ENCODE measurements at places on chromosomes 12 and 14.

DNA sequence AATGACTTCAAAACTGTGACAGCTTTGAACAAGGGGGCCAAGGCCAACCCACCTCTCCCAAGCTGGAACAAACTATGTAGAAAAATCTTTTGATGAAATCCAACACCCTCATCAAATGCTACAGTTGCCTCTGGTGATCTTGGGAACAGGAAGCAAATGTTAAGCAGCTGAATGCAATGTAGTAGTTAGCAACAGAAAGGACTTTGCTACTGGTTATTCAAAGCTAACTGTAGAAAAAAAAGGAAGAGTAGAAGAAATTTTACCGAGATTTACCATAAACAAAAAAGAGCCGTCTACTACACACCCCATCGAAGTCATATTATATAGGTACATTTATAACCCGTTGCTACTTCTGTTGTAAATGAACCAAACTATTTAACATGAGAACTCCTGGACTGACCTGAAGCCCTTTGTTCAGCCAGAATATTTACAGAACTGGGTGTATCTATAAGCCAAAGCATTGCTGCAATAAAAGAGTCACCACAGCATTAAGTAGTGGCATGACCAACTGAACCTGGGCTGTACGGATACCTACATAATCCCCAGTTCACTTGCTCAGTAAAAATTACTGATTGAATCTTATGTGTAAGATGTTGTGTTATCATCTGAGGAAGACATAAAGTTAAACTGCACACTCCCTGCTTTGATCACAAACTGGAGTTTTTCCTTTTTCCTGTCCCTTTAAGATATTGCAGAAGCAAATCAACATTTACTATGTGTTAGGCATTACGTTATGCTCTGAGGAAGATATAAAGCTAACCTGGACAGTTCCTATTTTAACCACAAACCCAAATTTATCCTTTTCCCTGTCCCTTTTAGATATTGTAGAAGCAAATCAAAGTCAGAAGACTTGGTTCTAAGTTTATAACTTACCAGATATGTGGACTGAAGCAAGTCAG lies 25.1 kb downstream of the SYNJ2BP start:
- H3K4me3 ChIP-seq, result no peak overlapping the region
- peaks cover 5% of the 10 kb centered on the region for H3K36me3 ChIP-seq
- H3K27me3 ChIP-seq, result no peaks in the 10 kb centered on the region
- H3K4me1 ChIP-seq, result no peaks in the 10 kb centered on the region
- no peak for DNase-seq

DNA sequence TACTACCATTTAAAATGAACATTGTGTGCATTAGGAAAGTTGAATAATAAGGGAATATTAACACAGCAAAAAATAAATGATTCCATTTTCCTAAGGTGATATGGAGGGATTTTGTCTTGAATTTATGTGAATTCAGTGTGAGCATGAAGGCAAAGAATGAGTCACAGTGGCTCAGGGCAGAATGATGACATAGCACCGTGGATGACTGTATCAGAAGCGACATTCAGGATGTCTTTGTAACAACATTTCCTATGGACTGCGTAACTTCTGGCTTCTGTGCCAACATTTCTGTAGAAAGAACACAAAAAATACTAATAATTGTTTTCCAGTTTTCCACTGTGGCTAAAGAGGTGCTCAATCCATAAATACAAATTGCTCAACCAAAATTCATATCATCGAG lies 54.6 kb downstream of the TTC8 start:
- DNase-seq, result no peak
- H3K27me3 ChIP-seq, result no peaks in the 10 kb centered on the region
- H3K4me3 ChIP-seq, result no peak overlapping the region
- no peaks in the 10 kb centered on the region for H3K4me1 ChIP-seq
- peaks cover 3% of the 10 kb centered on the region for H3K36me3 ChIP-seq
- H3K27ac ChIP-seq, result no peak overlapping the region

GRCh38 chr12:130031571-130032189 lies 127.9 kb upstream of the TMEM132D start:
- peaks cover 6% of the 10 kb centered on the region for H3K27me3 ChIP-seq
- no peaks in the 10 kb centered on the region for H3K36me3 ChIP-seq
- no peaks in the 10 kb centered on the region for H3K4me1 ChIP-seq
- peak; percentile 68 for DNase-seq
- no peak overlapping the region for H3K4me3 ChIP-seq
- no peak overlapping the region for H3K27ac ChIP-seq

GRCh38 chr14:39946807-39947206 lies 514.6 kb upstream of the FBXO33 start:
- no peaks in the 10 kb centered on the region for H3K4me1 ChIP-seq
- H3K4me3 ChIP-seq, result no peak overlapping the region
- H3K36me3 ChIP-seq, result no peaks in the 10 kb centered on the region
- H3K27ac ChIP-seq, result no peak overlapping the region
- H3K27me3 ChIP-seq, result no peaks in the 10 kb centered on the region
- no peak for DNase-seq

DNA sequence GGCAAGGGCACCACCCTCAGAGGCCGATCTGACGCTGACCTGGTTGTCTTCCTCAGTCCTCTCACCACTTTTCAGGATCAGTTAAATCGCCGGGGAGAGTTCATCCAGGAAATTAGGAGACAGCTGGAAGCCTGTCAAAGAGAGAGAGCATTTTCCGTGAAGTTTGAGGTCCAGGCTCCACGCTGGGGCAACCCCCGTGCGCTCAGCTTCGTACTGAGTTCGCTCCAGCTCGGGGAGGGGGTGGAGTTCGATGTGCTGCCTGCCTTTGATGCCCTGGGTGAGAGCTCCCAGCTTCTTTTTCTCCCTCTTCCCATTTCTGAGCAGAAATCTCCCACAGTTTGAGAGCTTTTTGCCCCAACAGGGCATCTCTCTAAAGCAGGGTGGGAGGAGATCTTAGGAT lies 1.8 kb downstream of the OAS1 start:
- H3K4me1 ChIP-seq, result peaks cover 49% of the 10 kb centered on the region
- H3K4me3 ChIP-seq, result peak overlapping the region; percentile 94
- H3K27ac ChIP-seq, result peak overlapping the region; percentile 88
- no peaks in the 10 kb centered on the region for H3K27me3 ChIP-seq
- peak; percentile 8 for DNase-seq

DNA sequence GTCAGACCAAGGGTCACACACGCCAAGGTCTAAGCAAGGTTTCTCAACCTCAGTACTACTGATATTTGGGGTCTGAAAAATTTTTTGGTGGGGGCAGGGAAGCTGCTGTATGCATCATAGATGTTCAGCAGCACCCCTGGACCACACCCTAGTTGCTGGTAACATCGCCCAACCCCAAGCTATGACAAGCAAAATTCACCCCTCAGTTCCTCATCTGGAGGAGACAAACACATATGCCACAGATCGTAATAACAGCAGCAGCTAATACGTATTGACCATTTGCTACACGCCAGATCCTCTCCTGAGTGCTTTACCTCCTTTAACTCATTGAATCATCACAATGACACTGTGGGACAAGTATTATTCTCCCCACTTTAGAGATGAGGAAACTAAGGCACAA lies 46.4 kb downstream of the ACTN1 start:
- H3K27me3 ChIP-seq, result no peaks in the 10 kb centered on the region
- DNase-seq, result no peak
- H3K4me1 ChIP-seq, result peaks cover 67% of the 10 kb centered on the region
- no peak overlapping the region for H3K4me3 ChIP-seq
- H3K27ac ChIP-seq, result no peak overlapping the region

DNA sequence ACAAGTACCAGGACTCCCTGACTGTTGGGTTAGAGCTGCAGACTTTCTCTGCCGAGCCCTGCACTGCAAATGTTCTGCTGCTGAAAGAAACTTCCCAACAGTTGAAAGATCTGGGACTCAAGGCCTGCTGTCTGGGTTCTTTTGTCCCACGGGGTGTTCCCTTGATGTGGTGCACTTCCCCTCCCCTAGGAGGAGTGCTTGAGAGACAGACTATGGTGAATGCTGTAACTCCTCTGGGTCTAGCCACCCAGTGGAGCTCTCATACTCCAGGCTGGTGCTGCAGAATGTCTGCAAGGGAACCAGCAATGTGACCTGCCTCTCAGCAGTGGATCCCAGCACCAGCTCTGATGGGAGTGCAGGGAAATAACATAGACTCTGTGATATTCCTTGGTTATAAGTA lies 129.2 kb upstream of the SLCO1B1 start:
- H3K27ac ChIP-seq, result no peak overlapping the region
- no peaks in the 10 kb centered on the region for H3K4me1 ChIP-seq
- no peak for DNase-seq
- no peaks in the 10 kb centered on the region for H3K36me3 ChIP-seq
- no peak overlapping the region for H3K4me3 ChIP-seq
- H3K27me3 ChIP-seq, result no peaks in the 10 kb centered on the region

DNA sequence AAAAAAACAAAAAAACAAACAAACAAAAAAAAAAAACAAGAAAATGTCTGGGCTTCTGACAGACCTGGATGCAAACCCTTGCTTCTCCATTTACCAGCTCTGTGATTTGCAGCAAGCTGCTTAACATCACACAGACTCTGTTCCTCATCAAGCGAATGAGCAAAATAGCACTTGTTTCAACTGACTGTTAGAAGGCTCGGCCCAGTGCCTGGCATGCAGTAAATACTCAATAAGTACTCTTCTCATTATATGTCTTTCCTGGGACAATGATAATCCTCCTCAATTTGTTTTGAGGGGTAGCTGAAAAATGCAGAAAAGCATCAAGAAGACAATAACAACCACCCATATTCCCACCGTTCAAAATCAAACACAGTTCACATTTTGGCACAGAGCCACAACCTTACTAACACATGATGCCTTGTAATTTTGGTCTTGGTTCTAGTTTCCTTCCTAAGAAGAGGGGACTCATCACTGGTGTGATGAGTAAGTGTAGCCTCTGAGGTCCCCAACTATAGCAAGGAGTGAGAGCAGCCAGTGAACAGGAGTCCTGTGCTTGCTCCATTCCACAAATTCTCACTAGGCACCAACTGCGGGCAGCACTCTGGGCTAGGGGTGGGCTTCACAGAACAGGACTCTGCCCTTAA lies 60.4 kb downstream of the TTC7B start:
- no peaks in the 10 kb centered on the region for H3K27me3 ChIP-seq
- peak; percentile 38 for DNase-seq
- H3K4me1 ChIP-seq, result peaks cover 37% of the 10 kb centered on the region
- H3K4me3 ChIP-seq, result peak overlapping the region; percentile 1
- H3K27ac ChIP-seq, result no peak overlapping the region

GRCh38 chr12:123726244-123726643 lies 14.1 kb downstream of the ATP6V0A2 start:
- H3K4me1 ChIP-seq, result peaks cover 75% of the 10 kb centered on the region
- H3K27me3 ChIP-seq, result no peaks in the 10 kb centered on the region
- peak overlapping the region; percentile 91 for H3K27ac ChIP-seq

DNA sequence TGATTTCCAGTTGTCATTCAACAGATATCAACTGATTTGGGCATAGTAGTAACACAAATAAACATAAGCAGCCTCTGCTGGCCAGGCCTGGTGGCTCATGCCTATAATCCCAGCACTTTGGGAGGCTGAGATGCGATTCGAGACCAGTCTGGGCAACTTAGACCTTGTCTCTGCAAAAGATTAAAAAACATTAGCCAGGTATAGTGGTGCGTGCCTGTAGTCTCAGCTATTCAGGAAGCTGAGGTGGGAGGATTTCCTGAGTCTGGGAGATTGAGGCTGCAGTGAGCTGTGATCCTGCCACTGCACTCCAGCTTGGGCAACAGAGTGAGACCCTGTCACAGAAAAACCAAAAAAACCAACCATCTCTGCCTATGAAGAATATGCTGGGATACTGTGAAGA lies 7.1 kb downstream of the METAP2 start:
- peaks cover 6% of the 10 kb centered on the region for H3K36me3 ChIP-seq
- no peaks in the 10 kb centered on the region for H3K27me3 ChIP-seq
- no peak overlapping the region for H3K4me3 ChIP-seq
- no peak for DNase-seq
- H3K27ac ChIP-seq, result peak overlapping the region; percentile 89

- no peaks in the 10 kb centered on the region for H3K27me3 ChIP-seq
- no peak overlapping the region for H3K4me3 ChIP-seq
- no peaks in the 10 kb centered on the region for H3K4me1 ChIP-seq
Observed at GRCh38 chr12:82325540-82326336, 32.4 kb downstream of the CCDC59 start.

DNA sequence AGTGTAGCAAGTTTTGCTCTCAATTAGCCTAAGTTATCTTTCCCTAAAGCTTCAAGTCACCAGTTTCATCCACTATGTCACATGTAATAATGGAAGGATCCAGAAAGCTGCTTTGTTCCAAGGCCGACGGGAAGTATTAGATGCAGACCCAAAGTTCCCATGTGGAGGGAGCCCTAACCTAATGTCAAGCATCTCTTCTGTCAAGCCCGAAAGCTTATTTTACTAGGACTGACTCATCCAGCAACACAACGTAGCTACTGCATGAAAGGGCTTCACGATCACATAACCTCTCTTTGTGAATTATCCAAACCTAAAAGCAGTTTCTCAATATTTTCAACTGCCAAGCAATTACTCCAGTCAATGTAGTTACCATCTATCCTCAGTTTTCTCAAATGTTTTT lies 133.4 kb downstream of the SLC6A15 start:
- no peaks in the 10 kb centered on the region for H3K4me1 ChIP-seq
- no peak for DNase-seq
- no peaks in the 10 kb centered on the region for H3K27me3 ChIP-seq
- H3K36me3 ChIP-seq, result no peaks in the 10 kb centered on the region
- no peak overlapping the region for H3K4me3 ChIP-seq

- H3K27ac ChIP-seq, result no peak overlapping the region
- H3K4me3 ChIP-seq, result no peak overlapping the region
- no peak for DNase-seq
- peaks cover 8% of the 10 kb centered on the region for H3K27me3 ChIP-seq
Observed at GRCh38 chr14:22623047-22623446, 21.1 kb downstream of the OR6J1 start.

DNA sequence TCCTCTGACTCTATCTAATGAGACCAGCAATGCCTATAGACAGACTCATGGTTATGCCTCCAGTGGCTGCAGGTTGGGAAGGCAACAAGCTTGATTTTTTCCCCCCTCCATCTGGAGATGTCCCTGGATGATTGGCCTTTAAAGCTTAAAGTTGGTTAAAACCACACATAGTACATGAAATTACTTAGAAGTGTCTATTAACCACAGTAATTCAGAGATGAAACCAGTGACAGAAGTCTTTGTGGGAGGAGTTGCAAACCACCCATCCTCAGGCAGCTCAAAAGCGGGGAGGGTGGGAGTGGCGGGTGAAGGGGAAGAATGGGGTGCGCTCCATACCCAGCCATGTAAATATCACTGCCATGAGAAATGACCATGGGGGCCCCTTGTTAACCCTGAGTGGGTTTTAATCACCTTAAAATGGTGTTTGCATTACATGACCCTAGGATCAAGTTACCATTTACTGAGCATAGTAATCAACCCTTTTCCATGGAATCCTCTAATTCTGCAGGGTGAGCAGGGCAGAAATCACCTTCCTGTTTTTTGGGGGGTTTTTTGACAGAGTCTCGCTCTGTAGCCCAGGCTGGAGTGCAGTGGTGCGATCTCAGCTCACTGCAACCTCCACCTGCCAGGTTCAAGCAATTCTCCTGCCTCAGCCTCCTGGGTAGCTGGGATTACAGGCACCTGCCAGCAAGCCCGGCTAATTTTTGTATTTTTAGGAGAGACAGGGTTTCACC lies 133.5 kb downstream of the FOXN3 start:
- peaks cover 12% of the 10 kb centered on the region for H3K36me3 ChIP-seq
- peak; percentile 35 for DNase-seq
- H3K4me1 ChIP-seq, result peaks cover 87% of the 10 kb centered on the region
- H3K4me3 ChIP-seq, result peak overlapping the region; percentile 12

- DNase-seq, result no peak
- no peaks in the 10 kb centered on the region for H3K4me1 ChIP-seq
- no peak overlapping the region for H3K27ac ChIP-seq
- no peak overlapping the region for H3K4me3 ChIP-seq
- peaks cover 2% of the 10 kb centered on the region for H3K36me3 ChIP-seq
Observed at GRCh38 chr12:24880732-24881131, 68.2 kb downstream of the BCAT1 start.

Data from activated T-cell treated with anti-CD3 and anti-CD28 coated beads, Interleukin-2, amount 50 U/mL, for 72 hours (primary cell).